Breast epithelium (tissue), 4 donors: ENCODE measurements at places on chromosomes 16 and 17. TPM values are rescaled to one million over a fixed set of nuclear protein-coding genes. Genes with fewer than 3 reads are reported as not detected.

DNA sequence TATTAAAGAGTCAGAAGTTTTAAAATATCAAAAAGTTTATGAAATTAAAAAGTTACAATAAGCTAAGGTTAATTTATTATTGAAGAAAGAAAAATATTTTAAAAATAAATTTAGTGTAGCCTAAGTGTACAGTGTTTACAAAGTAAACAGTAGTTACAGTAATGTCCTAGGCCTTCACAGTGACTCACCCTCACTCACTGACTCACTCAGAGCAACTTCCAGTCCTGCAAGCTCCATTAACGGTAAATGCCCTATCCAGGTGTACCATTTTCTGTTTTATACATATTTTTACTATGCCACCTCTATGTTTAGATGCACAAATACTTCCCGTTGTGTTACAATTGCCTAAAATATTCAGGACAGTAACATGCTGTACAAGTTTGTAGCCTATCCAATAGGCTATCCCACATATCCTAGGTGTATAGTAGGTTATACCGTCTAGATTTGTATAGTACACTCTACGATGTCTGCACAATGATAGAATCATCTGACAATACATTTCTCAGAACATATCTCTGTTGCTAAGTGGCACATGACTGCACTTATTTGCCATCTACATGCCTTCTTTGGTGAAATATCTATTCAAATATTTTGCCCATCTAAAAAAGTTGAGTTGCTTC is 67.2 kb upstream of the WSB1 start:
- no peaks in the 10 kb centered on the region for H3K36me3 ChIP-seq
- H3K27ac ChIP-seq = no peak overlapping the region
- no peaks in the 10 kb centered on the region for H3K4me1 ChIP-seq
- no peak overlapping the region for H3K4me3 ChIP-seq
- H3K27me3 ChIP-seq = no peaks in the 10 kb centered on the region

GRCh38 chr16:16062023-16062937 is 112.9 kb downstream of the ABCC1 start:
- H3K4me1 ChIP-seq = no peaks in the 10 kb centered on the region
- DNase-seq = no peak
- H3K36me3 ChIP-seq = no peaks in the 10 kb centered on the region
- no peak overlapping the region for H3K4me3 ChIP-seq

DNA sequence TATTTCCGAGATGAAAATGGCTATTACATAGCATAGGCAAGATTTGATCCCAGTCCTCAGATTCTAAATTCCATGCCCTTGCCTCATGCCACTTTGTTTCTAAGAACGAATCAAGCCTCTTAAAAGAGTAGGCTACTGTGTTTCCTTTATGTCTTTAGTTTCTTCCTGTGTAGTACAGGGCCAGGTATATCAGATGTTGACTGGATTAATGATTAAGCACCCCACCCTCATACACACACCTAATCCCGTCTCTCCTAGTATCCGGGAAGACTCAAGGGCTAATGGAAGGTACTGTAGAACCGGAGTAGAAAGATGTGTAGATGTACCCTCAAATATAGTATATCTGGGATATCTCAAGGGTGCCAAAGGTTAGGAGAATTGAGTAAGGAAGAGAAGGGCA is 6.7 kb downstream of the TOM1L1 start:
- no peaks in the 10 kb centered on the region for H3K36me3 ChIP-seq
- H3K27me3 ChIP-seq = no peaks in the 10 kb centered on the region
- no peak overlapping the region for H3K27ac ChIP-seq
- no peaks in the 10 kb centered on the region for H3K4me1 ChIP-seq
- H3K4me3 ChIP-seq = no peak overlapping the region

DNA sequence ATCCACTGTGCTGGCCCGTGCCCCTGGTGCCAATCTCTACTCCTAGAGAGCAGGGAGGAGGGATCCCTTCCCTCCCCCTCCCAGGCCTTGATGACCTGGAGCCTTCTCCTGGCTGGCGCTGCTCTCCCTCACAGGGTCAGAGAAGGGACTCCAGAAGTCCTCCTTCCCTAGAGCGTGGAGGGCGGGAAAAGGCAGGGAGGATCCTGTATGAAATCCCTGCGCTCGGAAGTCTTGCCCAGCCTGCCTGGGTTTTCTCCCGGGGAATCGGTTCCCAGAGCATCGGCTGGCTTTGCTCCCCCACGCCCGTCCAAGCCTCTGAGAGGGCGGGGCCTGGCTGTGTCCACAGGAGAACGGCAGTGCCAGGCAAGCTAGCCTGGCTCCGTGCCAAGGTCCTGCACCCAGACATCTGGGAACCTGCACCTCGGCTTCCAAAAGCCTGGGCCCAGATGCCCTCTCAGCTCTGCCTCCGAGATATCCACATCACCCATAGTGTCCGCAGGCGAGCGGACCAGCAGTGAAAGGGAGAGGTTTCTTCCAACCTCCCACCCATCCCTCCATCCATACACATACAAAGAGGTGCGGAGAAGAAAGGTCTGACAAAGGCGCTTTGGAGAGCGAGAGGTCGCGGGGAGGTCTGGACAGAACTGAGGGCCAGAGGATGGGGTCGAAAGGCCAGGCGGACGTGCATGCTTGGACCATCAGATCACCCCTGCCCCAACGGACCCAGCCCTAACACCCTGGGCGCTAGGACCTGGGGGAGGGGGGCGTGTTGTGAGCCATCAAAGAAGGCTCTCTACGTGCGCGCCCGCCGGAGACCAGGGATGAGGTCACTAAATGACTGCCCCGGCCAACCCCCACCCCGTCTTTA is 1.1 kb downstream of the MPP2 start:
- peaks cover 8% of the 10 kb centered on the region for H3K4me1 ChIP-seq
- no peaks in the 10 kb centered on the region for H3K36me3 ChIP-seq
- peak overlapping the region; percentile 90 for H3K27ac ChIP-seq
- peak; percentile 70 for DNase-seq
- H3K4me3 ChIP-seq = peak overlapping the region; percentile 67

DNA sequence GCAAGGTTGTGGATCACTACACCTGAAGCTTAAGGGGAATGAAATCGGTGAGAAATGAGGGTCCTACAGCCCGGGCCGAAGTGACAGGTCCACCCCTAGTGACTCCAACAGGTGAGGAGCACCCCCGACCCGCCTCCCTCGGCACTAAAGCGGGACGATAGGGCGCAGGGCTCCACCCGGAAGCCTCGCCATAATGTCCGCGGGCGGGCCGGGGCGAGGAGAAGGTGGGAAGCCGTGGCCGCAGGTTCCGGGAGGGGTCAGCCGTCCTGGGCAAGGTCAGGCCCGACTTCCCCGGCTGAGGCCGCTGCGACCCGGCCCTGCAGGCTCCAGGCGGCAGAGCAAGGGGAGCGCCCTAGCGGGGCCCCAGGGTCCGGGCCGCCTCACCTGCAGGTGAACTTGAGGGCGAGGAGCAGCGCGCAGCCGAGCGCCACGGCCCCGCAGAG is 543 bp downstream of the TXNDC11 start:
- H3K27me3 ChIP-seq = no peaks in the 10 kb centered on the region
- H3K27ac ChIP-seq = peak overlapping the region; percentile 100
- H3K36me3 ChIP-seq = no peaks in the 10 kb centered on the region
- peak overlapping the region; percentile 99 for H3K4me3 ChIP-seq

DNA sequence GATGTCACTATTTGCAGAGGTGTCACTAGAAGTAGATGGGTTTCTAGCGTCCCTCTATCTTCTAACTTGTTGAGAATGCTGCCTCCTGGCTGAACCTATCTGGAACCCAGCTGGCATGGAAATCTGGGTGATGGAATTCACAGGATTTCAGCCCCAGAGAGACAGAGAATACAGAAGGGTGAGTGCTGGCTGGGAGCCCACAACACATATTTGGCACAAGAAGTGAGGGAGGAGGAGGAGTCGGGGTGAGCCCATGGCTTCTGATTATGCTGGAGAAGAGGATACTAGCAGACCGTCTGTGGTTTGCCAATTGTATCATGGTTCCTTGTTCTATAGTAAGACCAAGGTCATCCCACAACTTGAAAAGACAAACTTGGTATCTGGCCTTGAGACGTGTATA is 557.8 kb upstream of the SALL1 start:
- H3K27ac ChIP-seq = no peak overlapping the region
- no peaks in the 10 kb centered on the region for H3K27me3 ChIP-seq
- H3K4me3 ChIP-seq = no peak overlapping the region
- no peaks in the 10 kb centered on the region for H3K4me1 ChIP-seq

- DNase-seq = no peak
- H3K4me3 ChIP-seq = no peak overlapping the region
- no peaks in the 10 kb centered on the region for H3K36me3 ChIP-seq
- no peak overlapping the region for H3K27ac ChIP-seq
- H3K4me1 ChIP-seq = no peaks in the 10 kb centered on the region
Measured at GRCh38 chr16:12214509-12214908, 238.0 kb downstream of the SNX29 start.

GRCh38 chr17:42891539-42892152 is 9.0 kb upstream of the G6PC1 start:
- no peak overlapping the region for H3K27ac ChIP-seq
- no peaks in the 10 kb centered on the region for H3K36me3 ChIP-seq
- H3K4me1 ChIP-seq = no peaks in the 10 kb centered on the region
- H3K27me3 ChIP-seq = no peaks in the 10 kb centered on the region
- H3K4me3 ChIP-seq = no peak overlapping the region
- no peak for DNase-seq

GRCh38 chr17:76383546-76384221 is 725 bp upstream of the SPHK1 start:
- no peaks in the 10 kb centered on the region for H3K27me3 ChIP-seq
- no peaks in the 10 kb centered on the region for H3K4me1 ChIP-seq
- peak overlapping the region; percentile 88 for H3K27ac ChIP-seq
- no peaks in the 10 kb centered on the region for H3K36me3 ChIP-seq
- peak overlapping the region; percentile 51 for H3K4me3 ChIP-seq
- DNase-seq = no peak

DNA sequence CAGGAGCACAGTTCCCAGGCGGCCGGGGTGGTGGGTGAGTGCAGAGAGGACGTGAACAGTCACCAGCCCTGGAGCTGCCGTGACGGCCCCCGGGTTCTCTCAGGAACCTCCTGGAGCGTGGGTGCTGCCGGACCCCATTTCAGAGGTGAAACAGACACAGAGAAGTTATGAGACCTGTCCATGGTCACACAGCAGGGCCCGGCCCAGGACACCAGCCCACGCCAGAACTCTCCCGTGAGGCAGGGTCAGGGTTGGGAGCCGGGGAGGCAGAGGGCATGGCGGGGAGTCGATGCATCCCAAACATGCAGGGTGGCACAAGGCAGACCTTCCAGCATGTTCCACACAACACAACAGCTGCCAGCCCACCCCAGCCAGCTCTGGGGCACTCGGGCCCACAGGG is 3.8 kb upstream of the PVALEF start:
- no peak overlapping the region for H3K27ac ChIP-seq
- no peaks in the 10 kb centered on the region for H3K36me3 ChIP-seq
- H3K4me1 ChIP-seq = no peaks in the 10 kb centered on the region

DNA sequence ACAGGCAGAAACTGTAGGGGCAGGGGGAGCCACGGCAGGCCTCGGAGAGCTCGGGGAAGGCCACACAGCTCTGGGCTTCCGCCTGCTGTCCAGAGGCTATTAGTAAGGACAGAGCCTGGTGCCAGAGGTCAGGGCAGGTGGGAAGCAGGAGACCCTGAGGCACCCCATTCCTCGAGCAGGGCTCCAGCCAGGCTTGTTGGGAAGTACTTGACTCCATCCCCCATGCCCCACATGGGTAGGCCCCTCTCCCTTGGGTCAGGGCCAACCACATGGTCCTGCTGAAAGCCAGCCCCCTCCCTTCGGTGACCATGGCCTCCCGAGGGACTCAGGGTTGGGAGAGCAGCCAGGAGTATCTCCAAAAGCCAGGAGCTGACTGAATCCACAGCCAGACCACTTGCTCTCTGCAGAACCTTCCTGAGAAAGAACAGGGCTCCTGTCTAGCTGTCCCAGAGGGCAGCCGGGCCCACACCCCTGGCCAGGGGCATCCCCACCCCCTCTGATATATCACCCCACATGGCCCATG is 17.4 kb upstream of the MPRIP start:
- DNase-seq = no peak
- H3K27me3 ChIP-seq = no peaks in the 10 kb centered on the region
- H3K36me3 ChIP-seq = no peaks in the 10 kb centered on the region
- no peak overlapping the region for H3K4me3 ChIP-seq
- H3K27ac ChIP-seq = peak overlapping the region; percentile 35

GRCh38 chr17:28368915-28369683 is 1.0 kb downstream of the VTN start:
- no peaks in the 10 kb centered on the region for H3K27me3 ChIP-seq
- no peak overlapping the region for H3K4me3 ChIP-seq
- no peak overlapping the region for H3K27ac ChIP-seq
- no peaks in the 10 kb centered on the region for H3K36me3 ChIP-seq
- DNase-seq = no peak
- no peaks in the 10 kb centered on the region for H3K4me1 ChIP-seq

- no peaks in the 10 kb centered on the region for H3K27me3 ChIP-seq
- DNase-seq = peak; percentile 66
- no peaks in the 10 kb centered on the region for H3K36me3 ChIP-seq
- H3K4me1 ChIP-seq = no peaks in the 10 kb centered on the region
- peak overlapping the region; percentile 62 for H3K27ac ChIP-seq
Measured at GRCh38 chr17:10737168-10737622, 7.4 kb upstream of the TMEM220 start.

- no peaks in the 10 kb centered on the region for H3K36me3 ChIP-seq
- DNase-seq = no peak
- no peak overlapping the region for H3K27ac ChIP-seq
Measured at GRCh38 chr17:38512473-38513058, 84.3 kb downstream of the ARHGAP23 start.

- peak overlapping the region; percentile 82 for H3K27ac ChIP-seq
- H3K36me3 ChIP-seq = no peaks in the 10 kb centered on the region
- H3K27me3 ChIP-seq = no peaks in the 10 kb centered on the region
- DNase-seq = peak; percentile 84
Measured at GRCh38 chr17:40038882-40039513, 15.2 kb downstream of the MED24 start.

GRCh38 chr17:41801374-41802271 is 10.1 kb downstream of the P3H4 start:
- peak; percentile 80 for DNase-seq
- peak overlapping the region; percentile 76 for H3K27ac ChIP-seq
- H3K27me3 ChIP-seq = no peaks in the 10 kb centered on the region
- H3K4me1 ChIP-seq = peaks cover 4% of the 10 kb centered on the region
- H3K4me3 ChIP-seq = peak overlapping the region; percentile 26

- H3K36me3 ChIP-seq = no peaks in the 10 kb centered on the region
- no peaks in the 10 kb centered on the region for H3K27me3 ChIP-seq
- peak overlapping the region; percentile 77 for H3K27ac ChIP-seq
- no peak overlapping the region for H3K4me3 ChIP-seq
- peaks cover 5% of the 10 kb centered on the region for H3K4me1 ChIP-seq
Measured at GRCh38 chr17:17922070-17922614, 50.1 kb downstream of the TOM1L2 start.

- no peak overlapping the region for H3K27ac ChIP-seq
- H3K36me3 ChIP-seq = no peaks in the 10 kb centered on the region
- DNase-seq = no peak
- H3K4me3 ChIP-seq = no peak overlapping the region
- H3K27me3 ChIP-seq = no peaks in the 10 kb centered on the region
Measured at GRCh38 chr17:3914312-3914670, 2.0 kb downstream of the P2RX1 start.

- H3K27ac ChIP-seq = peak overlapping the region; percentile 88
- no peaks in the 10 kb centered on the region for H3K27me3 ChIP-seq
- H3K36me3 ChIP-seq = no peaks in the 10 kb centered on the region
- no peak overlapping the region for H3K4me3 ChIP-seq
- peak; percentile 56 for DNase-seq
Measured at GRCh38 chr16:66365651-66366050, 840 bp upstream of the CDH5 start.

Gene MYH8
- not detected for total RNA-seq

Gene PPY
- not detected for total RNA-seq

Gene KCNJ18
- total RNA-seq = not detected

Gene G6PC1
- total RNA-seq = not detected

Gene MT4
- total RNA-seq = not detected

Gene ENPP7
- total RNA-seq = not detected

Gene SCPEP1
- 146 TPM for total RNA-seq
